Type B pancreatic cell (in vitro differentiated cells): ENCODE measurements at places on chromosomes 5 and 9. TPM values are rescaled to one million over a fixed set of nuclear protein-coding genes. Genes with fewer than 3 reads are reported as not detected.
A peak's percentile ranks its signal among the peaks of the same experiment; 100 is the strongest.

DNA sequence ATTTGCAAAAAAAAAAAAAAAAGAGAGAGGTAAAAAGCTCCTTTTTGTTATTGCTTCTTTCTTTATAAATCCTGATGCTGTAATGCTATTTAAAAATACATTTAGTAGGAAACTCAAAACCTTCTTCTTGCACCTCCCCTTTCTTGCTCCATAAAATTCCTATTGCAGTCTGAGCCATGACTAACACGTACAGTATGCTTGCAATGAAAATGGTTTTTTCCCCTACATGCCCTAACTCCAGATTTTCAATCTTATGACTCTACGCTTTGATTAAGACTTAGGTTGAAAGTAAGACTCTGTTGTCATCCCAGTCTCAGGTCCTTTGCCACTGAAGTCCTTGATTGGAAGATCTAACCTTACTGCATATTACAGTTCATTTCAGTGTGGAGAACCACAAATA is 23.9 kb downstream of the FGF10 start:
- no peak for DNase-seq

The DCAF12 gene
- 42.4 and 45.3 TPM in 2 replicates for total RNA-seq

The OCLN gene
- total RNA-seq: 57.5 and 135 TPM in 2 replicates

- no peak for DNase-seq
These were observed 6.6 kb downstream of the GRK6 start for GRCh38 chr5:177432839-177433657.

- no peak for DNase-seq
These were observed 215.0 kb downstream of the FSTL4 start for GRCh38 chr5:133397348-133397747.

- DNase-seq: no peak
These were observed 58.6 kb downstream of the PTCD2 start for GRCh38 chr5:72378639-72379289.

The LCNL1 gene
- not detected in 2 replicates for total RNA-seq

The ACTBL2 gene
- total RNA-seq: not detected in 2 replicates

DNA sequence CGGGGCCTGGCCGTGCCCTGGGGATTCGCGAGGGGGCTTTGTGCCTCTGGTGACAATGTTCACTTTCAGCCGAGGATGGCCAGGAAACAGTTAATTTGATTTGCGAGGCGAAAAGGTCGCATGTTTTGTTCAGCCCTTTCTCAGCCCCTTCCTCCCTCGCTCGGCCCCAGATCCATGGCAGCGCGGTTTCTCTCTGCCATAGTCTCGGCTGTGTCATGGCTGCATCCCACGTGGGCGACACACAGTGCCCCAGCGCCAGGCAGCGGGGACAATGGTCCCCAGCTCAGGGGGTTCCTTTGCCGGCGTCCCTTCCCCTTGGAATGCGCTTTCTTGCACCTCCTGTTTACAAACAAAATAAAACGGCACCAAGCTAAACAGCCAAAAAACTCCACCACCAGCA is 370.3 kb upstream of the IRX2 start:
- no peak for DNase-seq

DNA sequence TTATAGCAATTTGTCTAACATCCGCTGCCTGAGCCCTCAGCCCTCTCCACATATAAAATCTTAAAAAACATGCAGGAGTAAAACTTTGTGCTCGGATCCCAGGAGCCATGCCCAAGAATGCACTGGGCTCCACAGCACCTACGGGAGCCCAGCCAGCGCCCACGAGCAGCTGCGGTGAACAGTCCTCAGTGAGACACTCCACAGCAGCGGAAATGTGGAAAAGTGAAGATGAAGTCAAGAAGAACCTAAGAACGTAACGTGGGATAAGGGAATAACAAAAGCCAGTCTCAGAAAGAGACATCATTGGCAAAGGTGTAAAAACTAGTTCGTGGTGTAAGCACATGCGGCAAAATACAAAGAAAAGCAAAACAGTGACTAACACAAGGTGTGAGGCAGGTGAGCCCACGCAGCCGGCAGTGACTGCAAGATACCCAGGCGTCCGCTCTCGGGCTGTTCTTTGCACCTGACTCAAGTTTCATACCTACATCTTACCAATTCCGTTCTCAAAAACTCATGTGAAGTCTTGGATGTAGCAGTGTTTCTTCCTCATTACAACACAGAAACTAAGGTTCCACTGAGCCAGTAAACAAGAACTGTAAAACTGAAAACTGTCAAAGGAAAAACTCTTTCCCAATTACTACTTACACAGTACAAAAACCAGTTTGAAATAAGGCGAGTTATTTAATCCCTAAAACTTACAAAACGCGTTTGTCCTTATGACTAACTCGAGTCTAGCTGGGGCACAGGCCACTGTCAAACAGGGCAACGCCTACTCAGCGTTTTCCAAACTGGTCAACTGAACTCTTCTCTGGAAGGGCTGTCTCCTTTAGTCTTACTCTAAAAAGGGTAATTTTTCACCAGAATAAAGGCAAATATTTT is 1.7 kb downstream of the CAMSAP1 start:
- no peak for DNase-seq

- DNase-seq: no peak
These were observed 54.8 kb downstream of the RNF38 start for GRCh38 chr9:36345103-36345846.

The AFAP1L1 gene
- total RNA-seq: 6.4 and 12.1 TPM in 2 replicates

The LRRC70 gene
- 1.1 and 1.3 TPM in 2 replicates for total RNA-seq

The TSPAN17 gene
- total RNA-seq: 36.9 and 45.9 TPM in 2 replicates

The MCC gene
- 11.8 and 24.0 TPM in 2 replicates for total RNA-seq

The ZCCHC9 gene
- 33.9 and 37.5 TPM in 2 replicates for total RNA-seq

DNA sequence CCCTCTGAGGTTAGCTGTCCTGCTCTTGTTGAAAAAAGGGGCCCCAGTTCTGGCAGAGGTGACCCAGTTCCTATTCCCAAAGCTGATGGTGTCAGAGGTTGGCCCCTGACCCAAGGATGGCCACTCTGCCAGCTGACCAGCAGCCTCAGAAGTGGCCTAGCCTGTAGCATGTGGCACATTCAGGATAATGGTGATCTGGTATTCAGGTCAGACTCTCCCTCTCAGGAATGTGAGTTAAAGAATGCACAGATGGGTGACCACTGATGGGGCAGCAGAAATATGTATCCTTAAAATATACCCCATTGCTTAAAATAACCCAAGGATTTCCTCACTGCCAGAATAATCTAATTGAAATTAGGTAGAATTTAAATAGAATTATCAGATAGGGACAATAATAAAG is 369.2 kb downstream of the SEMA5A start:
- no peak for DNase-seq

- DNase-seq: peak; percentile 71
These were observed 560.7 kb downstream of the HTR1A start for GRCh38 chr5:63401436-63402046.

The OLFM1 gene
- 8.0 and 9.7 TPM in 2 replicates for total RNA-seq

DNA sequence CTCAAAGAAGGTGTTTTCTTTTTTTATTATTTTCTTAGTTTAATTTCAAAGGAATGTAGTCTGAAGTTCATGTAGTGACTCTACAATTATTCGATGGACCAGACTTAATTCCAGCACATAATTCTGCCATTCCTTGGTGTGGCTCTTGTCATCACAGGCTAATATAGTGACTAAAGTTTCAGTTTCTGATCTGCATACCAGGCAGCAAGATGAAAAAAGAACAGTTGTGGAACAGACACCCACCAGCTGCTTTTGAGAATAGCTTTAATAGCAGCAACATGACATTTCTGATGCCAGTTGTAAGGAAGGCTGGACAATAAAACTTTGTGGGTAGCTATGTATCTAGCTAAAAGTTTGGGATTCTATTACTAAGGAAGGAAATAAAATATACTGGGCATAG is 676.3 kb upstream of the GRAMD2B start:
- no peak for DNase-seq

The TAF11L12 gene
- total RNA-seq: not detected in 2 replicates

The RMRP gene
- total RNA-seq: 16,039 and 18,328 TPM in 2 replicates

GRCh38 chr9:92265154-92265553 is 28.3 kb downstream of the IARS1 start:
- DNase-seq: no peak

The RIMOC1 gene
- total RNA-seq: 34.6 and 39.0 TPM in 2 replicates

DNA sequence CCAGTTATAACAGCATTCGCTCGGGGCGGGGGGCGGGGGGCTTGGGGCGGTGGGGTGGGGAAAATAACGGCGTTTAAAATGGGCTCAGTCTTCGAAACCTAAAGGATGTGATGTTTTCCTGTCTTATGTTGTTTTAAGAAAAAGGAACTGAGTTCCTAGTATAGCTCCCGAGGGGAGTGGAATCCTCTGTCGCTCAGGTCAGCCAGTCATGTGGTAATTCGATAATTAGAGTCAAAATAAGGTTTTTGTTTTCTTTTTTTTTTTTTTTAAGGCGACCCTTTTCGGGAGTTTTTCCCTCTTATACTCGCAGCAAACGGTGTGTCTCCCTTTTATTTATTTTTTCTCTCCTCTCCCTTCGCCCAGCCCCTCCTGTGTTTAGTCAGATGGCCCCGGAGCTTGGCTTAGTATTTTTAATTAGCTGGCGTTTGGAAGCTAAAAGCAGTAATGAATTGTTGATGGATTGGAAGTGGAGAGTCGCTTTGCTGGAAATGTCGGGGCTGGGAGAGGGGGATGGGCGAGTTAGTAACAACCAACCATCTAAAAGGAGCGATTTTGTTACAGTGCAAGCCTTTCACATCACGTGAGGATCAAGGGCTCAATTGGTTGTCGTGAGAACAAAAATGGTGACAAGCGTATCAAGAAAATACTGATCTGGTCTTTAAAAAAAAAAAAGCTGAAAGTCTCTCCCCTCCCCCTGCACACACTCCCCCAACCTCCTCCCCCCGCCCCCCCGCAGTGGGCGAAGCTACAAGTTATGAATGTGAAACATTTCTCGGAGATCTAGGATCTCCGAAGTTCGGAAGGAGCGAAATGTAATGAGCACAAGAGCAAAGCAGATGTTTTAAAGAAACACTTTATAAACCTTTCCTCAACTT is 714 bp upstream of the ZNF608 start:
- peak; percentile 74 for DNase-seq

DNA sequence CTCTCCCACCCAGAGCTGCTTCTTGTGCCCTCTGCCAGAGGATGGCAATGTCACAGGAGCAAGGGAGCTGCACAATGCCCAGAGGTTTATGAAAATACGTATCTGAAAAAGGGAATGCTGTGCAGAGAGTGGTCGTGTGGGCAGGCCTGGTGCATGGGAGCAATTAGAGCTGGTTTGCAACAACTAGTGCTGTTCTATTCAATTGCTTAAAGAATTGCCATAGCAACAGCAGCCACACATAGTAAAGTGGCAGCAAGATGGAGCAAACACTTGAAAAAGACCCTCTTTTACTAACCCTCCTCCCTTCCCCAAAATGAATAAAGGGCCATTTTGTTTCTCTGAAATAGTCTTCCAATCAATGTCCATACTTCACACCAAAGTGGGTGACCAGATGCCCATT is 166.3 kb downstream of the CRB2 start:
- DNase-seq: no peak

DNA sequence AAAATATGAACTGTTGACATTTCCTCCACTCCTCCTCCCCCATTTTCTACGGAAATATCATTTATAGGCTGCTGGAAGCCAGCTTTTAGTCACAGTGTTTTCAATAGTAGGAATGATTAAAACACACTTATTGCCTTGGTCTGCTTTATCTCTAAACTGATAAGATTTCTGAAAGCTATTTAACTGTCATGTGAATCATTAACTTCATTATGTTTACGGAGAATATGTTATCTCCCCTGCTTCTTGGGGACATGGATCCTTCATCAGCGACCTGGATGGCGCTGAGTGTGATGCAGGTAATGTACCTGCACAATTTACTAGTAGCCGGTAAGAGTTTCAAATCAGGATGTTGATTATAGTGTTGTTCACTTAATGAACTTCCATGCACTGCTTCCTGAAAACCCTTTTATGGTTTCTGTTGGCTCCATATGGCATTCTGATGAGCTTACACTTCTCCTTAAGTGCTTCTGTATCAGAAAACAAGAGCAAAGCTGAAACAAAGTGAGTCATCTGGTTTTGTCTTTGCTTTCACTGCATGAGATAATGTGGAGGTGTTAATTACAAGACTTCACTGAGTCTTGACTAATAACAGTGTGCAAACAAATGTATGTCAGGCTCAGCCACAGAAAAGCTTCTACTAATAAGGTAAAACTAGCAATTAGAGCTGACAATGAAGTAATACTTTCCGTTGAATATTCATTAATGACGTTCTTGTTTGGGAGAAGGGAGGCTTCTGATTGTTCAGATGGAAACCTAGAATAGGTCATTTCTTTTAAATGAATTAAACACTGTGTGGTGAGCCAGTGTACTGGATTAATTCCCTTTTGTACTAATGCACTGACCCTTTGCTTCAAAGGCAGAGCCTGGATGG is 162.4 kb upstream of the ZNF608 start:
- DNase-seq: no peak

DNA sequence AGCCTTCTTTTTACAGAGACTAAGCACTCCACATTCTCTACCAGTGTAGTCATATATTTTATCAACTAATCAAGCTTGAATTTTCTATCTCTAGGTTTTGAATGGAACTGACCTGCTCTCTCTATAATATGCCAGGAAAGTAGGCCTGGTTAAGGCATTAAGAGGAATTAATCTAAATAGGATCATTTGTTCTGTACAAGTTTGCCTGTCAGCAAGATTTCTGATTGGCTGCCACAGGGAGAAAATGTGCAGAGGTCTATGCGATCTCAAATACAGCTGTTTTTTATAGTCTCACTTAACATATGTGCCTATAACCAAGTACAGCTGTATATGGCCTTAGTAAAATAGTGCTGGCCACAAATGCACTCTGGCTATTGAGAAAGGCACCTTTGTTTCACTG is 418.8 kb downstream of the KDM4C start:
- DNase-seq: no peak

The BNC2 gene
- total RNA-seq: 7.6 and 80.9 TPM in 2 replicates

DNA sequence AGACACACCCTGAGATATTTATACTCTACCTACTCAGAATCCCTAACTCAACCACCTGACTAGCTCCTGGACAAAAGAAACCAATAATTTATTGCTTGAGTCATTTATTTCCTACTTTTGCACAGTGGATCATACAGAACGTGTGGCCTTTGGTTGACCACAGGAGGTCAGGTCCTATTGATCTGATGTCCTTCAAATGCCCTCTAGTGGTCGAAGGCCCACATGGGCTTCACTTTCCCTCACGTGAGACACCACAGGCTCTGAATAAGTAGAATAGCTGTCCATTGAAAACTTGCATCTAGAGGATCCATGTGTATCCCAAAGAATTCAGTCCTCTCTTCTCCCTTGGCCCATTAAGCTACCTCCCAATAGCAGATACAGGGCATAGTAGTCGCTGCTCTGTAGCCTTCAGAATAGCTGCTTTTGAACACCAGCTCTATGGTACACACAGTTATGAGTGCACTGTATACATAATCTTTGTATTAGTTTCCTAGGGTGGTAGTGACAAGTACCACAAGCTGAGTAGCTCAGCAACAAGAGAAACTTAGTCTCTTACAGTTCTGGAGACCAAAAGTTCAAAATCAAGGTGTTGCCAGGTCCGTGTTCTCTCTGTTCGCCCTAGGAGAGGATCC is 177.6 kb upstream of the SMARCA2 start:
- no peak for DNase-seq

DNA sequence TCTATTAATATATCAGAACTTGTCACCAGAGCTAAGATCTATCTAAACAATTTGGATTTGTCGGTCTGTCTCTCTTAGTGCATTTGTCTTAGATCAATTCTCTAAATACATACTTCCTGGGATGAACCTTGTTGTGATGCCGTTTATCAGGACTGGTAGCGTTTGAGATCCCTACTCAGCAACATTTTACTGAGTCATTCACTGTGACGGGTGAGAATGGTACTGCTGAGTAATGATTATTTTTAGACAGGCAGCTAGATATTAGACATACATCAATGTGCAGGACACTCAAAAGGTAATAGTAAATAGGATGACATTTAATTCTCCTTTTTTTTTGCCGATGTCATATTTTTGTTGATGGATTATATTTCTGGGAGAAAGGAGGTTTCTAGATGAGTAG is 209.0 kb downstream of the CSNK1G3 start:
- DNase-seq: no peak
